Cerebellar nuclear complex (tissue), 1 donor: ENCODE measurements at places on chromosomes 2 and 18.

DNA sequence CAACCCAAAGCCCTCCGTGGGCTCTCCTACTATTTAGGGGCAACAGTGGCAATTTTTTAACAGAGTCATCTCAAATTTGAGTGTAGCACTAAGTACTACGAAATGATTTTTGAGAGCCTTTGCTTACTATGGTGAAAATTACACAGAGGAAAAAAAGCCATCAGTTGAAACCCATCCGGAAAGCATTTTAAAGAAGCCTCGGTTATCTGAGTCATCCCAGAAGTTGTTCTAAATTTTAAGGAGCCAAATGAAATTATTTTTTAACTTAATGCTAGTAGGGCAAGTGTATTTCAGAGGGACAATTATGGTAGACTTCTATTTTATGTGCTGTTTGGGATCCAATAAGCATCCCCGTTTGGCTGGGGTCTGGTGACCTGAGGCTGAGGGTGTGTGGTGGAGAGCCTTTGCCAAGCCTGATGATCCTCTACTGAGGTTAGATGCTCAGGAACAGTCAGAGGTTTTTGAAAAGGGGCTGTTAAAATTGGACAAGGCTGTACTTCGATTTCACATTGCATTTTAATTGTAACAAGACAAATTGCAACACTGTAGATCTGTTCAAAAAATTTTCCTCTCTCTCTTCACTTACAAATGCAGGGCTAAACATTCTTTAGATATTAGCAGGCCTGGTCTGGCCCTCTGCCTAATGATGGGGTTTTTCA lies 47.0 kb downstream of the RAPGEF4 start:
- no peak for DNase-seq

GRCh38 chr2:240441326-240441992 lies 6.0 kb downstream of the GPC1 start:
- no peak for DNase-seq

DNA sequence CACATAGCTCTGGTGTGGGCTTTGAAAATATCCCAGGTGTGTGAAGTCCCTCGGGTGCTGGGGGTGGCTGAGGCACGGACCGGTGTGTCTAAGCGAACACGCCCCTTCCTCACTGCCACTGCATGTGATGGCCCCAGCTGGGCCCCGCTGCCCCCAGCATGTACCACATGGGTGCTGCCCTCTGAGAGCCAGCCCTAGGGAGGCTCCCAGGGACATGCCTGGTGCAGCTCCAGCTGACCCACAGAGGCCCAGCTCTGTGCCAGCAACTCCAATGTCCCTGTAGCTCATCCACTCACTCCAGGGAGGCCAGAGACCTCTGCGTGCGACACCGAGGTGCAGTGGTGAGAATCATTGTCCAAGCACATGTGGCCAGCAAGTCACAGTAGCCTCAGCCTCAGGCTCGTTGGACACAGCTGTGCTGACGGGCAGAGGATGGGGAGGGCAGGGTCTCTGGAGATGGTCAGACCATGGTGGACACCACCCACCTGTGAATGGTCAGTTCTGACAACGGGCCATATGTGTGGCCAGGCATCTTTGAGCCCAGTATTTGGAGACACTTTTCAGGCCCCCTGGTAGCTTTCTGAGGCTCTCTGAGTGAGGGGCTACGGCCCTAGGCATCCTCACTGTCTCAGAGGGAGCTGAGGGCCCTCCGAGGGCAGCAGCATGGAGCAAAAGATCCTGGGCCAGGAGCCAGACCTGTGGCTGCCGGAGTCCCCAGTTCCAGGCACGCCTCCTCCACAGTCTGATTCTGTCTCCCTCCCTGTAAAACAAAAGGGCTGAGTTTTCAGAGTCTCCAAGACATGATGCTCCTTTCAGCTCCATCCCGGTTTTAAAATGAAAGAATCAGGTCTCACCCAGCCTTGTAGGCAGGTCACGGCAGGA lies 220.7 kb downstream of the NDUFA10 start:
- no peak for DNase-seq

DNA sequence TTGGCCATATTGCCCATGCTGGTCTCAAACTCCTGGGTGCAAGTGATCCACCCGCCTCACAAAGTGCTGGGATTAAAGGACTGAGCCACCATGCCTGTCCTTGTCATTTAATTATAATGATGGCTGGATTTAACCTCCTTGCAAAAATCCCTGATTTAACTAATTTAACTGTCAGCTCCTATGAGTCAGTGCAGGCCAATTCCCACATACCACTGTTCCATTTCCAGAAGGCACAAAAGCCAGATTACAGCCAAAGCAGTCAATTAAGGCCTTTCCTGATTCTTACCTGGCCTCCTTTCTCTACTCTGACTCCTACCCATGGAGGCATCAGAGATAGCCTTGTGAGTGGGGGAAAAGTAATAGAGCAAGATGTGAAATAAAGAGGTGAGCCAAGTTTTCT lies 12.3 kb upstream of the SLC35F5 start:
- DNase-seq, result no peak

DNA sequence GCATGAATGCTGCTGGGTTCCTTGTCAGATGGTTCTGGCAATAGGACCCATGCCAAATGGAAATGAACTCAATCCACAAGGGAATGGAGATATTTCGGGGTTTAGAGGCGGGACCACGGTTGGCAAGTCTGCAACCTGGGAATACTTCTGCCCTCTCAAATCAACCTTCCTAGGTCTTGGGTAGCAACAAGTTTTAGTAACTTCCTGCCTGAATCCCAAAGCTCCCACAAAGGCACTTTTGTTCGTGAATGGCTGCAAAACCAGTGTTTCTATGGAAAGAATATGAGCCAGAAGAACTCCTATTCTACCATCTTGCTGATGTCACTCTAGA lies 790.1 kb upstream of the SLC8A1 start:
- DNase-seq, result no peak

DNA sequence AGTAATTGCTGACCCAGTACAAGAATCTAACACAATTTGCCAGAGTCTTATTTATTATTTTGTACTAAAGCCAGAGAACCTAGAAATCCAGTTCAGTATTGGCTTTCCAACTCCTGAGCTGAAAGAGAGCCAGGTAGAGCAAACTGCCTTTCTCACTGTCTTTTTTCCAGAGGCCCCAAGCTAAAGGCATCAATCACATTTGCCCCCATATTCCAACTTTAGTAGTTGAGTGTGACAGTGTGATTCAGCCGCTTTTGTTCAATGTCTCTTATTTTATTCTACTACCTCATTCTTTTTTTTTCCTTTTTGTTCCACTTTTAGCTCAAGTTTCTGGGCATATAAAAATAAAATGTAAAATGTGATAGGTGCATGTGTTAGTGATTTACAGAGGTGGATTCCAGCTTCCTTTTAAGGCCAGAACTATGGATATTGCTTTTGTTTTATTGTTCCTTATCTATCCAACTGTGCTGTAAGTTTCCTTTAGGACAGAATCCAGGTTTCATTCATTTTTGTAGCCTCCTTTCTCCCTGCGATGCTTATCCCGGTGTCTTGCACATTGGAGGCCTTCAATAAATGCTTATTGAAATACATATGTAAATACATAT lies 153.0 kb downstream of the ZEB2 start:
- DNase-seq, result no peak

DNA sequence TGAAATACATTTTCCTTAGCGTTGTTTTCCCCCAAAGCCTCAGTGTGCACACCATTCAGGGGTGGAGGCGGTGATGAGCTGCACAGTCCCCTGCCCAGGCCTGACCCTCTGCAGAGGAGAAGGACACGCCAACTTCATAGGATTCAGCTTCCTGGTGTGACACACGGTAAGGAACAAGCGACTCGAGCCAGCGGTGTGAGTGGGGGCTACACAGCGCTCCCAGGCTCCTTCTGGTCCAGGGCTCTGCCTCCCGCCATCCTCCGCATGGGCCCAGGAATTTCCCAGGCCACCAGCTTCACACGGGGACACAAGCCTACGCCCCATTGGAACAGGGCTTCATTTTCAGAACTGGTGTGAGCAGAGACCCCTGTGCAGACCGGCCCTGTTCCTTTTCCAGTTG lies 272.1 kb downstream of the HDAC4 start:
- no peak for DNase-seq

DNA sequence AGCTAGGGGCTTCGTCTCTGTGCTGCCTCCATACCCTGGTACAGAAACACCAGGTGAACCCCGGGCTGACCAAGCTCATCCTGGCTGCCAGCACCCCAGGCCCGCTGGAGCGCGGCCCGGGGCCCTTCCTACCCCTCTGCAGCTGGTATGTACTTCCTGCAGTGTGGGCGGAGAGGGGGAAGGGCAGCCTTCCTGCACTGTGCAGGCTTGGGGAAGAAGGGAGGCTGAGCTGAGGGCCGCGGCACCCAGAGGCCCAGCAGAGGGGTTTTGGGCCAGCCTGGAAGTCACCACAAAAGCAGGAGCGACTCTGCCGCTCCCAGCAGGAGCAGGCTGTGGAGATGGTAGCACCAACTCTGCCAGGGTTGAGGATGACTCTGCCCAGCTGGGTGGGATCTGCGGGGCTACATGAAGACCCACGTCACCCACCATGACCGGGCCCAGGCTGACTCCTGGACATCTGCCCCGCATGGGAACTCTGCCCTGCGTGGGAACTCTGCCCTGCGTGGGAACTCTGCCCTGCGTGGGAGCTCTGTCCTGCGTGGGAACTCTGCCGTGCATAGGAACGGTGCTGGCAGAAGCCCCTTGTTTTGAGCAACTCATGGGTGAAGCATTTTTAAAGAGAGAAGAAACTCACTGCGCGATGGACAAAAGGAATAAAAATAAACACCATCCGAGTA lies 273.3 kb downstream of the NDUFA10 start:
- no peak for DNase-seq
